CD14-positive monocyte (primary cell): ENCODE measurements at places on chromosomes 1 and 21. TPM values are rescaled to one million over a fixed set of nuclear protein-coding genes. Genes with fewer than 3 reads are reported as not detected.

SPRR2E gene
- not detected in 2 replicates for polyA plus RNA-seq

DNA sequence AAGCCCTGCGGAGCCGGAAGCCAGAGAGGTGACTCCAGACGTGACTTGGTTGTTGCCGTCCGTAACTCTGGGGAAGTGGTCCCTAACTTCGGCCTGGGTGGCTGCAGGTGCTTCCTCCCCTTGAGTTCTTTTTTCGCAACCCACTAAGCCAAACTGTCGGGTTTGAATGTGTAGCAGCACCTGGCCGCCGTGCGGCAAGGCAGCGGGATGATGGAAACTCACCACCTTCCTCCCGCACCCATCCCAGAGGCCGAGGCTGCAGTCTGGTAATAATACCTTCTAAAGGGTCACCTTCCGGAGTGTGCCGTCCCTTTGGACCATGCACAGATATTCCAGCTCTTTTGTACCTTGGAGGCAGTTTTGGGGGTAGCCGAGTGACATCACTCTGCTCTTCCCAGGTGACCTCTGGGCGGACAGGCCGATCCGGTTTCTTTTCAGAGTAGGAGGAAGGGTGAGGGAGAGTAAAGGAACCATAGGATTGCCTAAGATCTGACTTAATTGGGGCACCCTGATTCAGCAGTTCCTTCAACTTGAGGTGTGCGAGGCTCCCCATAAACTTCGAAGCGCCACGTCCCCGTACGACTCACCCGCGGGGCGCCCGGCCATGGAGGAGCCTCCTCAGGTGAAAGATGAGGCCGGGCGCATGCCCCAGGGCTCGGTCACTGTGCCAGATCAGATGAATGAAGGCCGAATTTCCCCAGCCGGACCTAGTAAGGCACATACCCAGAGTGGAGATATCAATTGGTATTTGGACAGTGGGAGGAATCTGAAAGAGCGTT, 1.0 kb downstream of the KCNK1 start:
- no peak for DNase-seq

SH2D5 gene
- not detected in 2 replicates for polyA plus RNA-seq

DNA sequence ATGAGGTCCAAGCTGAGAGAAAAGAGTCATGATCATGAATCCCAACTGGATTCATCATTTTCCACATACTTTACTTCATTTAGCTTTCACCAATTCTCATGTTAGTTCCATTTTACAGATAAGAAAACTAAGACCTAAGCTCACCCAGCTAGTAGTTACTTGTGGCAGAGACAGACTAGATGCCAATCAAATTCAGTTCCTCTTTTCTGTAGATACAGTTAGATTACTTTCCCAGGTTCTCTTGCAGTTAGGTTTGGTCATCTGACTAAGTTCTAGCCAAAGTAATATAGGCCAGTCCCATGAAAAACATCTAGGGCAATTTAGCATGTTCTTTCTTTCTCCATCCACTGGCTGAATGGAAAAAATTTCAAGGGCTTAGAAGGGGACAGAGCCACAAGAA, 8.9 kb upstream of the KCND3 start:
- DNase-seq = no peak

- DNase-seq = no peak
Observed at GRCh38 chr1:100700586-100700985, 19.0 kb upstream of the VCAM1 start.

DNA sequence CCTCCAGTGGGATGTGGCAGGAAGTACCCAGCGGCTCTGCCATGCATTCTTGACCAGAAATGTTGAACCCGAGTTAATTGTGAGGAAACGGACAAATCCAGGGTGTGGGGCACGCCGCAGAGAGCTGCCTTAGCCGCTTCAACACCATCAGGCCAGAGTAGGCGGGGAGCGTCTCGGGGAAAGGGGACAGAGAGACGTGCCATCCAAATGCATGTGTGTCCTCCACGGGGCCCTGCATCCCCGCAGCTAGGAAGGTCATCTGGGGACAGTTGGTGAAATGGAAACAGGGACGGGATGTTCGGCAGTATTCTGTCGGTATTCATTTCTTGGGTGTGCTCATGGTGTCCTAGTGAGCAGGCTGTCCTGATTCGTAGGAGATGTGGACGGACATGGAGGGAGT, 59.1 kb upstream of the TRAPPC10 start:
- no peak for DNase-seq

GRCh38 chr1:54904476-54905048, 17.6 kb upstream of the DHCR24 start:
- no peak for DNase-seq

- DNase-seq = no peak
Observed at GRCh38 chr1:209513226-209513625, 70.3 kb upstream of the CAMK1G start.

CRNN gene
- not detected for polyA plus RNA-seq

DNA sequence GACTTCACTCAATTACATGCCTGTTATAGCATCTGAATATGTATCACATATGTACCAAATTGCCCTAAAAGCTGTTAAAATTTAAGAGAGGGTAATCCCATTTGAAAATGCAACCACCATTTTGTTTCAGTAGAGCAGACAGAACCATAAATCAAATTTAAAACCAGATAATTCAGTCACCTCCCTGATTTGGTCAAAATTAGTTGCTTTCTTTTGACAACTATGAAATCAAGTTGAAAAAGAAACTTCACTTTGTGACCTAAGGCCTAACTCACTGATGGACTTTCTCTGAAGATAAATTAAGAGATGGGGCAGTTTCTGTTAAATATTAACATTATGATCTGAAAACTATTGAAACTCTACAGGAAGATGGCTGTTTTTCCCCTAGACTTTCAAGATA, 6.7 kb downstream of the GORAB start:
- no peak for DNase-seq

GRCh38 chr1:208791456-208791855, 547.3 kb upstream of the PLXNA2 start:
- no peak for DNase-seq

CCDC30 gene
- polyA plus RNA-seq = 1.2 TPM

SPATA17 gene
- not detected for polyA plus RNA-seq

ATP1A2 gene
- polyA plus RNA-seq = not detected

DNA sequence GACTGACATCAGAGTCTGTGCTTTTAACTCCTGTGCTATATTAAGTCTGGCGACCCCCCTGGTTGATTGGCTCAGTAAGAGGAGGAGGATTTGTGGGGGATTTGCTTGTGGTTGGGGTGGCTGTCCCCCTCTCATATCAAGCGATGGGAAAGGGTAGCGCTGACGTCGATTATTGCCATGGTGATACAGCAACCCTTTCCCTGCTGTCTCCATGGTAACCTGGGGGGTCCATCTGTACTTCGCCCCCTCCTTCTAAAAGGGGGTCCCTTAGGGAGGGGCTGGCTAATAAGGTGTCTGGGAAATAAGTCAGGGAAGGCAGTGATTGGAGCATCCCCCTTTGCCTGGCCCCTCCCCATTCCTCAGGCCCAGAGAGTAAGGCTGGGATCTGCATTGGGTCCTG, 4.7 kb downstream of the FAM229A start:
- DNase-seq = no peak

OR2W3 gene
- polyA plus RNA-seq = not detected

FNDC5 gene
- polyA plus RNA-seq = not detected

IVL gene
- polyA plus RNA-seq = not detected

GRCh38 chr1:46452931-46453325, 36.7 kb upstream of the DMBX1 start:
- DNase-seq = no peak

- DNase-seq = no peak
Observed at GRCh38 chr1:183544598-183545297, 45.5 kb downstream of the NCF2 start.

DNA sequence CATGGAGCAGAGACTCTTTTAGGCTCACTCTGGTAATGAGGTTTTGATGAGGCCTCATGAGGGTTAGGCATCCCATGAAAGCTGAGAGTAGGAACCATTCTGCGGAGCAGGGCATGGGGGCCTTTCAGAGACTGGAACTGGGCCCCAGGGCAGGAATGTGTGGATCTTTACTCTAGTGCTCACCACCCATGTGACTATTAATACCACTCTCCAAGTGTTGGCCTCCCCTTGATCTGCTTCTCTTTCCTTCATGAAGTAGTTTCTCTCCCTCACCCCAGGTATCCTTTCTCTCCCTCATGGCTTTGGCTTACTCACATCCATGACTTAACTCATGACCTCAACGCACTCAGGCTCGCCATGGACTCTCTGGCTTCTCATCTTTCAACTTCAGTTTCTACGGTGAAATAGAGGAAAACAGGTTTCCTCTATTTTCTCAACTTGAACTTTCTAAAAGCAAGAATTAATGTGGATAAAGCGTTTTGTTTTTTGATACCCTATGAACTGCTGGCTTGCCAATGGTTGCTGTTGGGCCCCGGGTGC, 50.5 kb upstream of the GADD45A start:
- no peak for DNase-seq

- no peak for DNase-seq
Observed at GRCh38 chr1:170732252-170732588, 68.3 kb downstream of the PRRX1 start.

- no peak for DNase-seq
Observed at GRCh38 chr1:9145714-9146113, 16.8 kb upstream of the GPR157 start.

- no peak for DNase-seq
Observed at GRCh38 chr1:212713465-212714136, 14.0 kb upstream of the BATF3 start.

KIF21B gene
- polyA plus RNA-seq = 9.0 and 9.8 TPM in 2 replicates

DNA sequence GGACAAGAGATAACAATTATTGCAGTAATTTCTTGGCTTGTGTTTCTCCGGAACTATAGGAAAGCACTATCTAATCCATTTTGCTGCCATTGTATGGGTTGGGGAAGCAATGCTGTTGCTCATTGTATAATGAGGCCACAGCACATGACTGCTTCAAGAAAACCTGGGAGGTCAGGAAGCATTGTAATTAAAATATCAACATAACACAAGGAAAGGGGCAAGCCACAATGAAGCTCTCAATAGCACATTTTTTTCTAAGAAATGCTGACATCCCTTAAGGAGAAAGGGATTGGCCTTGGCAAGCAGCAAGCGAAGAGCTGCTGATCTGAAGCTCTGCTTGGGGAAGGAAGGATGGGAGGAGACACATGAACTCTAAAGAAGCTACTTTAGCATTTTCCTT, 44.0 kb downstream of the PLPP3 start:
- DNase-seq = no peak

DNA sequence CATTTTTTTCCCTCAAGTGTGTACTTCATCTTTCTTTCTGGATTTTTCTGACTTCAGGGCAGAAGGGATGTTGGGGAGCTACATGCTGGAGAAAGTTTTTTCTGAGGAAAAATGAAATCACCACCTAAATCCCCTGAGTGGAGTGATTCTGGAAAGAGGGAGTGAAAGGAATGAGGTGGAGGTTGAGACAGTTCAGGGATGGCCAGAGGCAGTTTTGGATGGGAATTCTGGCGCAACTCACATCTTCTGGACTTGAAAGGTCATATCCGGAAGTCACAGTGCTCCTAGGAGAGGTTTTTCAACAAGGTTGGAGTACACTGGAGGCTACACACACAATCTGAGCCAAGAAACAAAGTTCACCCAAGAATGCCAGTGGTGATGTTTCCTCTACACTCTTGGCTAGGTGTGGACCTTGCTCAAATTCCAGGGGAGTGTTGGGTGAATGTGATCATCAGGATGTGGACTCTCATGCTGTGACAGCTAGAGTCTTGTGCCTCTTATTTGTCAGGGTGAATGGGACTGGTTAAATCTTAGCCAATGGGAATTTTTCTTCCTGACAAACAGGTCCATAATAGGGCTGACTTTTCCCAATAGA, 161.5 kb downstream of the HLX start:
- no peak for DNase-seq

ICOSLG gene
- polyA plus RNA-seq = 6.6 and 9.0 TPM in 2 replicates

GRCh38 chr21:44875316-44875700, 1.8 kb upstream of the PTTG1IP start:
- no peak for DNase-seq

- no peak for DNase-seq
Observed at GRCh38 chr1:20485527-20486456, at the start of gene CAMK2N1. Gene CAMK2N1 (minus strand): TSS chr1:20486210. CDS start chr1:20485379, 831 bp downstream.

- DNase-seq = no peak
Observed at GRCh38 chr1:12416744-12417143, 186.9 kb downstream of the VPS13D start.

- DNase-seq = no peak
Observed at GRCh38 chr1:39293375-39294070, 89.0 kb downstream of the MACF1 start.

- no peak for DNase-seq
Observed at GRCh38 chr1:31790140-31790539, 25.7 kb downstream of the SPOCD1 start.

SOX13 gene
- polyA plus RNA-seq = 0.34 and 0.52 TPM in 2 replicates

DNA sequence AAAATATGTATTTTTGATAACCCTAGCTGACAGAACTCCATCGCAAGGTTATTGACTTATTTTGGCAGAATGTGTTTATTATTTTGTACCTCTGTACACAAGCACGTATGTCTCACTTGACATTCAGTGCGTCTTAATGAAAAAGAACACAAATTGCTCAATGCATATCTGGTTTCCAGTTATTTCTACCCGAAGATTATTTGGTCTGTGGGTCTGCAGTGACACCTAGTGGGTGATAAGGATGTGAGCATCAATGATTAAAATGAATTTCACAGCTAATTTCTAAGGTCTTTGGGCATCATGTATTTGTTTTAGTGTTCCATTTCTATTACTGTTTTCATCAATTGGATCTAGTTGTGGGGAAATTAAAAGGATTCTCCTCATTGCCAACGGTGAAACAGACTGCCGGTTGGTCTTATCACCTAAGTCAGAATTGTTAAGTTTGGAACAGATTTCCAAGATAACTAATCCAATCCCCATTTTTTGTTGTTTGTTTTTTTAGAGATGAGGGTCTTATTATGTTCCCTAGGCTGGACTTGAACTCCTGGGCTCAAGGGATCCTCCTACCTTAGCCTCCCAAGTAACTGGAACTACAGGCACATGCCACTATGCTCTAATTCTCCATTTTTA, 13.9 kb downstream of the DDX20 start:
- DNase-seq = peak; percentile 76

DNA sequence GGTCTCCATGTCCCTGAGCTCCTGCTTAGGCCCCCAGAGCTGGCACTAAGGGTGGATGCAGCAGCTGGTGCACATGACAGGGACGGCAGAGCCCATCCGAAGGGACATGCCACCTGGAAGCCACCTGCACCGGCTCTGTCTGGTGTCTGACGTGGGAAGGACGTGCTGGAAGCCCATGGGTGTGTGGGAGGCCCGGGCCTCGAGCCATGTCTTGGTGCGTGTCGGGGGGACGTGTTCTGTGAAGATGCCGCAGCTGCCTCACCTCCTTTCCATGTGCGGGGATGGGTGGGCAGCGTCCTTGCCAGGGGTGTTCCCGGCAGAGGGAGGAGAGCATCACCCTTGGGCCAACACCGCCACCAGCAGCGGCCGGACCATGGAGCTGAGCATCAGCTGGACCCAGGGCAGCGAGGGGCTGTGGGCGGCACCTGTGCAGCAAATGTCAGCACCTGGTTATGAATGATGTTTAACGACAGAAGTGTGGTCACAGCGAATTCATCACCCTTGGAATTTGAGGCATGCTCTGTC, 15.5 kb upstream of the POFUT2 start:
- no peak for DNase-seq

PLOD1 gene
- 44.5 TPM for polyA plus RNA-seq

DNA sequence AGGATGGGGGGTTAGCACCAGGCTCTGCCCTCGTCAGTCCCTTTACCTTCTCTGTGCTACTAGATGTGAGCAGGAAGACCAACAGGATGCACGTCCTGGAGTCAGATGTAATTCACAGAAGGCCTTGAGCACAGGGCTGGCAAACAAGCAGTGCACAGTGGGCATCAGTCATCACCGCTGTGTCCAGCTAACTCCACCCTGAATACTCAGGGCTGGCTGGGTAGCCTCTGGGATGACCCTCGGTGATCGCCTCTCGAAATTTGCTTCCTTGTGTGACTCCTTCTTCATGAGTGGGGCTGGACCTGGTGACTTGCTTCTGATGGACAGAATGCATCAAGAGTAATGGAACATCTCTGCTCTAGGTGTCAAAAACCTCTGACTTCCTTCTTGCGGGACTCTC, 92.2 kb upstream of the TMPRSS2 start:
- DNase-seq = no peak
